ENCODE measurements at places on chromosomes 6 and 20. TPM values are rescaled to one million over a fixed set of nuclear protein-coding genes. Genes with fewer than 3 reads are reported as not detected.

The CPNE5 gene
- 0.52 TPM for polyA plus RNA-seq

GRCh38 chr20:36126836-36127527, 27.6 kb upstream of the EPB41L1 start:
- DNase-seq: no peak

DNA sequence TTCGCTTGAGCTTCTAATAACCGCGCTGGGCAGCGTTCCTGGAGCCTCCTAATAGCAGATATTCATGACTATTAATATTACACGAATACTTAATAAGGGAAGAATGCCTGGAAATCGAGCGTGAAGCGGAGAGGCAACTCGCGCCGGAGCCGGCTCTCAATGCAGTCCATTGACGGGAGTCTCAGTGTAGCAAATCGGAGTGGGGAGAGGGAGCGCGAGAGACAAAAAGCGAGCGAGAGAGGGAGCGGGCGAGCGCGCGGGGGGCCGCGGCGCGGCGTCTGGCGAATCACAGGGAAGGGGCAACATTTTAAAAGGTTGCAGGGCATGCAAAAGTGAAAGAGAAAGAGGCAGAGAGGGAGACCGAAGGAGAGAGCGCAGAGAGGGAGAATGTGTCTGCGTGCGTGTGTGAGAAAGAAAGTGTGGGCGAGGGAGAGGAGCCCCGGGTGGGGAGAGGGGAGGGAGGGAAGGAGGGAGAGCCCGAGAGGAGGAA, 2.9 kb downstream of the TFAP2A start:
- DNase-seq: peak; percentile 59

GRCh38 chr6:25534942-25535631, 116.9 kb upstream of the SCGN start:
- DNase-seq: no peak

Measured in immature natural killer cell (primary cell).